ENCODE measurements at places on chromosomes 5 and 9. TPM values are rescaled to one million over a fixed set of nuclear protein-coding genes. Genes with fewer than 3 reads are reported as not detected.

SPATA31A3 gene
- not detected for total RNA-seq

SLC34A1 gene
- total RNA-seq, result not detected

NELFB gene
- 63.6 TPM for total RNA-seq

CENPH gene
- 3.1 TPM for total RNA-seq

IRX4 gene
- total RNA-seq, result not detected

Data from bladder microvascular endothelial cell (primary cell).